Left renal cortex interstitium (tissue), 4 donors: ENCODE measurements at places on chromosomes 5 and 9. TPM values are rescaled to one million over a fixed set of nuclear protein-coding genes. Genes with fewer than 3 reads are reported as not detected.
A peak's percentile ranks its signal among the peaks of the same experiment; 100 is the strongest.

DNA sequence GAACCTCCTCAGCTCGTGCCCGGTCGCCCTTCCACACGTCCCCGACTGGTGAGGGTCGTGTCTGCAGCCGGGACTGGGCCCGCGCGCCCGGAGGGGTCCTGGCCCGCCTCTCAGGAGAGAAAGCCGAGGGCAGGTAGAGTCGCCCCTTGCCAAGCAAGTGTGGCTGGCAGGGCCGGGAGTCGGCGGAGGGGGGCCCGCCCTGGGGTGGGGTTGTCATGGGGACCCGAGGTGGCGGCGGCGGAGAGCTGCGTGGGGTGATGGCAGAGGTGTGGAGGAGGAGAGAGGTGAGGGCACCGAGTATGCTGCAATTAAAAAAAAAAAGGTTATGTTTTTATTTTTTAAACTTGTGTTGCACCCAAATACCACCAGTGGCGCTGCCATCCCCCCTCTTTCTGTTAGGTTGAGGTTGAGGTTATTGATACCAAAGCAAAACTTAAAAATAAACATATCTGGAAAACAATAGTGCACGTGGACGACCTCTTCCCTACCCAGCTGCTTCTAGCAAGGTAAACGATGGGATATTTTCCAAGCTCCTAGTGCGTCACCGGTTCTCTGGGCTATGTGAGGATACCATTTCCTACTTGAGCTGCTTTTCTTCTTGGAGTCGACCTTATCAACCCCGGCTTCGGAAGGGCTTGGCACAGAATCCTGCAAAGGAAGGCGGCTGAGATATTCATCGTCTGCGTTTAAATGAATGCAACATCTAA lies 660 bp downstream of the SCAMP1 start:
- peak; percentile 34 for DNase-seq

- DNase-seq, result no peak
Observed at GRCh38 chr5:159427180-159428012, 97.1 kb upstream of the IL12B start.

DNA sequence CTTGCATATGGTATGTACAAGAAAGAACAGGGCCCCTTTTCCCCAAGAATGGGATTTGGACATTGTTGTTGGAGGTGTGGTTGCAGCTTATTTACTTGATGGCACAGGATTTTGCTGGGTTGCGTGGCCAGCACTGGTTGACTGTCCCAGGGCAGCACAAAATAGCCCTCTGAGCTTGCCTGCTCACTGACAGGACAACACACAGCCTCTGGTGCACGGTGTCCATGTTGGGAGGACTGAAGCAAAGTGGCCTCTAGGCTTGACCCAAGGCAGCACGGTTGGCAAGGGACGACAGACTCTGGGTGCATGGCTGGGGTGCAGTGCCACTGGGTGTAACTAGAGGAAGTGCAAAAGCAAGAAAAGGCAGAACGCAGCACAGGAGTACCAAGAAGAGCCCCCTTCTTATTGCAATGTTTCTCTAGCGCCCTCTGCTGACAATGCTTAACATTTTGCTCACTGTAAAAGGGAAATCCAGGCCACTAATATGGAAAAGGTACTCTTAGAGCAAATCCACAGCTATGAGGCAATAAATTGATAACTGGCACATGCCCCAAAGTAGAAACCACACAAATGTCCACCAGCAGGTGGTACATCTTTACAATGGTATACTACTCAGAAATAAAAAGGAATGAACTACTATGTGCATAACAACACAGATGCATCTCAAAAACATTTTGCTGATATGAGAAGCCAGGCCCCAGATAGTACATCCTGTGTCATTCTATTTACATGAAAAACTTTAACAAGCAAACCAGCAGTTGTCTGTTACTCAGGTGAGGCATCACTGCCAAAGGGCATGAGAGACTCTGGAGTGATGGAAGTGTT lies 47.4 kb upstream of the BARX1 start:
- DNase-seq, result peak; percentile 42

- no peak for DNase-seq
Observed at GRCh38 chr5:67123819-67124218, 72.8 kb downstream of the CD180 start.

DNA sequence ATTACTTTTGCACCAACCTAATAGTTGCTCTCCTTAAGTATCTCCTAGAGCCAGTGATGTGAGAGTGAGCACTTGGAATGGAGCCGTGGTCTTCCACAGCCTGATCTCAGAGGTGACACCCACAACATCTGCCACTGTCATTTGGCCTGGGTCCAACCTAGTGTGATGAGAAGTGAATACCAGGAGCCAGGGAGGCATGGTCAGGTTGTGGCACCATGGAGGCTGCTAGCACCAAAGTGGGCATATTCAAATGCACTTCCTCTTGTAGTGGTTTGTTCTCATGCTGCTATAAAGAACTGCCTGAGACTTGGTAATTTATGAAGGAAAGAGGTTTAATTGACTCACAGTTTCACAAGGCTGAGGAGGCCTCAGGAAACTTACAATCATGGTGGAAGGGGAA lies 22.6 kb upstream of the CEP72 start:
- no peak for DNase-seq

DNA sequence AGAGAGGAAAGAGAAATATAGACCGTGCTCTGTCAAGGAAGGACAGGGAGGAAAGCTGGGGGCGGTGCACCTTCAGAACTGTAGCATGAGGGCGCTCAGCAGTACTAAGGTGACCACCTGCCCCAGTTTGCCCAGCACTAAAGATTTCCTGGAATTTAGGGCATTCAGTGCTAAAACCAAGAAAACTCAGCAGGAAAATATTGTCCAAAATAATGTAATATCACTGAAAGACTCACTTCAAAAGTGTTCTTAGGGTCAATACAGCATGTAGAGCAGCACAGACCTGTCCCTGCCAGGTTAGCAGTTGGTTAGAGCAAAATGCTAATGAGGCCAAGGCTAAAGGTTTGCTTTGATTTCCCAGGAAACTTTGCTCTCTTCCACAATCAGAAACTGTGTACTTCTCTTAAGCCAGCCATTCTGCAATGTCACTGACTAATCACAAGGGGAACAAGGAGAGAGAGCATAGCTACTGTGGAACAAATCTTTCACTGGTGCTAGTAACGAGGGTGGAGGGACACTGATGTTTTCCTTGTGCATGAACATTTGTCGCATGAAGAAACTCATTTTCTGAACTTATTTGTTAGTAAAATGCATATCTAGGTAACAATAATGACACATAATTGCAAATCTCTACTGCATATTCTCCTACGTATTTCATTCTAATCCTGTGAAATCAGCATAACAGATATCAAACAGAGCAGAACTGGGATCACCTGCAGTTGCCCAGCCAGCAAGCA lies 53.0 kb upstream of the GRAMD2B start:
- no peak for DNase-seq

- no peak for DNase-seq
Observed at GRCh38 chr5:147403651-147404640, 105.9 kb downstream of the DPYSL3 start.

GRCh38 chr5:2738700-2739359 lies 12.6 kb downstream of the IRX2 start:
- DNase-seq, result no peak

GRCh38 chr9:88923653-88924288 lies 67.5 kb upstream of the S1PR3 start:
- no peak for DNase-seq

GRCh38 chr5:163506726-163507125 lies 1.3 kb downstream of the MAT2B start:
- no peak for DNase-seq

DNA sequence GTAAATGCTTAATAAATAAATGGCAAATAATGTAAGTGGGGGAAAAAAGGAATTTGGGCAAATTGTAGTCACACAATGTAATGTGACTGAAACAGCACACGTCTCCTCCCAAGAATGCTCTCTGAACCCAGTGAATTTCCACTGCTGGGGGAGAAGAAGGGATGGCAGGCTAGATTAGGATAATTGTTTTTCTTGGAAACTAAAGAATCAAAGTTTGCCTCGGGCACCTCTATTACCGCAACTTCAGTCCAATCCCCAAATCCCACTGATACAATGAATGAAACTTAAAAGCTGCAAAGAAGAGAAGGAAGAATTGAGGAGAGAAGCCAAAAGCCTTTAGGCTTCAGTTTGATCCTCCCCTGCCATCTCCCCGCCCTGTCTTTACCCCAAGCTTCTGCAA lies 423.2 kb upstream of the PAPPA start:
- DNase-seq, result no peak

DNA sequence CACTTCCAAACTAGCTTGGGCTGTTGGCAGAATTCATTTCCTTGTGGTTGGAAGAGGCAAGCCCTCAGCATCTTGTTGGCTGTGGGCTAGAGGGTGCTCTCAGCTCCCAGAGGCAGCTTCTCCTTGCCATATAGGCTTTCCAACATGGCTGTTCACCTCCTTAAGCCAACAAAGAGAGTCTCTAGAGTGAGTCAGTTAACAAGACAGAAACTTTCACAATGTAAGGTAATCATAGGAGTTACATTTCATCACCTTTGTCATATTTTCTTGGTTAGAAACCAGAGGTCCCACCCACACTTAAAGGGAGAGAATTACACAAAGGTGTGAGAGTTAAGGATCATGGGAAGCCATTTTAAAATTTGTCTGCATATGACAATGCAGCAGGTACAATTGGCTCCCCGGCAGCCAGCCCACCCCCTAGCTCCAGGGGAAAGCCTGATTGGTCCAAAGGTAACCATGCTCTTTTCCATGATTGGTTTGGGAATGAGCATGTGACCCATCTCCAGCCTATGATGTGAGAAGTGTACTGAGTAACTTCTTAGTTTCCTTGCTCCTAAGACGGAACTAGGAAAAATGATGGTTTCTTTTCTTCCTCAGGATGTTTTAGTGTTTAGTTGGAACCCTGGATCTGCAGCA lies 109.8 kb upstream of the MSX2 start:
- DNase-seq, result no peak

GRCh38 chr9:69932901-69933300 lies 110.7 kb upstream of the MAMDC2 start:
- no peak for DNase-seq

DNA sequence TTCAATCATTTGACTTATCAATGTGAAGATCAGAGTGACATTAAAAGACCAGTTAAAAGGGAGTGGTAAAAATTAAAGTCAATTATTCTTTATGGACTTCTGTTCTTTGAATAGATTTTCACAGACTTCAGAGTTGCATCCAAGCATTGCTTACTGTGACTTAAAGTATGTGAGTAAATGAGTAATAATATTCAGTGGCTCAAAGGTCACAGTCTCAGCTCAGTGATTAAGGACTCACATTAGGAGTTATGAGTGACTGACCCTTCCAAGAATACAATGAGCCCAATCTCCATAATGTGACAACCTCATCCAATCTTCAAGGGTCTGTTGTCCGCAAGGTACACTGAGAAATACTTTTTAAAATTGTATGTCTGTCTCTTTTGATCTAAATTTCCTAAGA lies 811.2 kb downstream of the BRINP1 start:
- DNase-seq, result no peak

- no peak for DNase-seq
Observed at GRCh38 chr5:122262103-122262502, 49.9 kb upstream of the SNCAIP start.

- DNase-seq, result no peak
Observed at GRCh38 chr9:113956901-113957300, 80.8 kb downstream of the ZNF618 start.

DNA sequence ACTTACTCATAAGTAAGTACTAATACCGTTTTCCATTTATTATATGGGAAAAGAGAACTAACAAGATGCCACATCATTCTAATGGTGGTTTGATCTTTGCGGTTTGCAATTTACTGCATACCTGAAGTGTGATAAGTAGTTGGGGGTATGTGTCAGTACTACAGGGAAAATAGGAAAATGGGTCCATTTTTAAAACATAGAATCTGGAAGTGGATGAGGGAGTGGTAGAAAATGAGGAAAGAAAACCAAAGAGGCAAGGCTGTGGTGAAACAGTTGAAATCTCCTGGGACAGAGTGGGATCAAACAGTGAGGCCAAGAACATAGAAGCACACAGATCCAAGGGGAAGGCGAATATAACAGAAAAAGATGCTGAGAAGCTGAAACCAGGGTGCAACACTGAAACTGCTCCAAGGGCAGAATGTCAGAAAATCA lies 6.7 kb downstream of the ADAMTSL1 start:
- no peak for DNase-seq

DNA sequence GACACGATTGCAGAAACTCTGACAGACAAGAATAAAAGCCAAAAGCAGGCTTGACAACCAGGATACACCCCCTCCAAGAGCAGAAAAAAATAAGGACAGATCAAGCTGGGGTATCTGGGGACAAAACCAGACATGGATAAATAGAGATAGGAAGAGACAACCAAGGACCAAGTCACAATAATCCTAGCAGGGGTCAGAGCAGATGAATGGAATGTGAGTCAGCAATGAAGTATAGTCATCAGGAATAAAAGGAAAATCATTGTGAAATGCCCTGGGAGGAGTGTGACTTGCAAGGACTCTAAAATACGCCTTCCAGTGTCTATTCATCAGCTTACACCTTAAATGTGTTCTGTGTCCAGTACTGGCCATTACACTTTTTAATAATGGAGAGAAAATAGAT lies 206.8 kb downstream of the CAAP1 start:
- DNase-seq, result no peak

DNA sequence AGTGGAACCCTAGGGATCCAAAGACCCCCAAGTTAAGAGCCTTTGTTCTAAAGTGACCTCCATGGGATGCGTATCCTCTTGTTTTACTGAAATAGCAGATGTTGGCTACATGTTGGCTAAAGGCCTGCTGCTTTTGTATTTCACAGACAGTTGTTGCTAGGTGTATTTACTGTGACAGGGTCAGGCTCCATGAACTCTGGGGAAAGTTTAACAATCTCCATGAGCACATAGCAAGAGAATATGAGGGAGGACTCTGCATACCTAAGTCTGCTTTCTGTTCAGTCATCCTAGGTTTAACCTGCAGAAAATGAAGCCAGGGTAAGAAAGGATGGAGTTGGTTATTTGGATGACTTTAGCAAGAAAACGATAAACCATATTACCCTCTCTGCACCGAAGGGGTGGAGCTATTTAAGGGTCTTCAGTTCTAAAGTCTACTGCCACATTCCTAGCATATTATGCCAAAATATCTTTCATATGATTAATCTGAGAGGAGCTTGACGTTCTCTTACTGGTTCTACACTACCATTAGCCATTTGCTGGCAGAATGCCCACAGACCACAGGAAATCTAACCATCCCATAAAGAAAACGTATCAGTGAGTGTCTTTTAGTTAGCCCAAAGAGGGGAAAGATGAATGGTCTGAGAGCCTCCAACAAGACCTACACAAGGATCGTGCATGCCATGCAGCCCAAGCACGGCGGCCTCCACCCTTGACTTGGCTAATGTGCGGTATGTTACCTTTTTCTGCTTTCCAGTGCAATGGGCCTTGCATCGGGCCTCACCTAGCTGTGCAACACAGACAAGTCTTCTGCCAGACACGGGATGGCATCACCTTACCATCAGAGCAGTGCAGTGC lies 127.8 kb downstream of the SAXO1 start:
- DNase-seq, result no peak

DNA sequence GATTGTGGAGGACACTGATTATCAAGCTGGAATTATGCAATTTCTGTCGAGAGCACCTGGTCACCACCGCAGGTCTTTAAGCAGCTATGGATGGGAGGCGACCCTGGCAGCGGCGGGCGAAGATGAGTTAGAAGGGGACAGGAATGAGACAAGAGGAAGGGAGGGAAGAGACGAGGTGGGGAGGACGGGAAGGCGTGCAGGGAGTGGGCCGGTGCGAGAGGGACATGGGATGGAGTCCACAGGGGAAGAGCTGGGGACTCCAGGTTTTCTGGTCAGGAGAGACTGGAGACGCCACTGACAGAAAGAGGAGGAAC lies 192.3 kb downstream of the MELK start:
- no peak for DNase-seq

The ANKH gene
- 21.8 TPM for polyA plus RNA-seq

The BHMT gene
- polyA plus RNA-seq, result 324 TPM

The GRM6 gene
- 0.60 TPM for polyA plus RNA-seq

The RFESD gene
- 7.1 TPM for polyA plus RNA-seq

The SLC4A9 gene
- polyA plus RNA-seq, result 35.5 TPM

The PTGES gene
- 4.0 TPM for polyA plus RNA-seq

The ADRA1B gene
- 2.2 TPM for polyA plus RNA-seq

The KIF12 gene
- 253 TPM for polyA plus RNA-seq
